Fibroblast of mammary gland (primary cell): ENCODE measurements at places on chromosomes 7 and 10.

GRCh38 chr10:1575481-1576244 lies 161.7 kb downstream of the ADARB2 start:
- no peak for DNase-seq

DNA sequence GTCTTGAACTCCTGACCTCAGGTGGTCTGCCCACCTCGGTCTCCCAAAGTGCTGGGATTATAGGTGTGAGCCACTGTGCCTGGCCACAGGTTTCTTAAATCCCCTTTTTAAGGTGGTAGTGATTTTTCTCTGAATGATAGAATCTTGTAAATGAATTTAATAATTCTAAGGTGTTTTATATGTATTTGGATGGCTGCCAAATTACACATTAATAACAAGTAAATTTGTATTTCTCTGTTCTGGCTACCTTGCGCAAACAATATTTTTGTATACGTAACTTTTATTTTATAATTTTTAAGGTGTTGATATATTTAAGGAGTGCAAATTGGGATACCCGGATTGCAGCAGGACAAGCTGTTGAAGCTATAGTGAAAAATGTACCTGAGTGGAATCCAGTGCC lies 16.1 kb downstream of the BTAF1 start:
- no peak for DNase-seq

DNA sequence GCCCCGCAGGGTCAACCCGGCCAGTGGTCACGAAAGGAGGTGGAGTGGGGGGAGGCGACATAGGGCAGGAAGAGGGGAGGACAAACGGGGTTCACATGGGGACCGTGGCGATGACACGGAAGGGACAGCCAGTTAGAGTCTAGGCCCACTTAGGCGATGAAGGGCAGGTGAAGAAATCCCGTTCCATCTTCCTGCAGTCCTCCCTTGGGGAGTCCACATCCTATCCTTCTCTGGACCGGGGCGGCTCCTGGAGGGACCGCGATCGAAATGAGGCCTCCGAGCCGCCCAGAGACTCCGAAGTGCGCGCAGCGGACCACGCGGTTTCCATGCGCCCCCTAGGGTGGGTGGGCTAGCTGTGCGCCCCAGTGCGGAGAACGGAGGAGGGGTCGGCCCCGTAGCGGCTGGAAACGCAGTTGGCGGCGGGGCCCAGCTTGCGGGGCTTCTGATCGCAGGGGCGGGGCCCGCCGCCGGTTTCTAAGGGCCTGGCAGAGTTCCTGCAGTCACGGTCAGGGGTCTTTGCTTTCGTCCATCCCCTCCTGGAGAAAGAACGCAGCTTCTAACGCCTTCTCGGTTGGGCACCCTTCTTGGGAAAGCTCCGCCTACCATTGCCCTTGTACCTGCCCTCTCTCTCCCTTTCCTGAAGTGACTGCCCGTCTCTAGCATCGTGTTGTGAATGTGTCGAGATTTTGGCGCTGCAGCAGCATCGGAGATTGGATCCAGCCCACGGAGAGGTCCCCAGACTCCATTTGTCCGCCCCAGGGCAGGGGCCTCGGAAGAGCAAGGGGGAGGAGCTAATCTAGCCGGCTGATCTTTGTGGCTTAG lies 17.9 kb upstream of the TMEM225B start:
- DNase-seq, result peak; percentile 33

GRCh38 chr7:29940199-29940598 lies 49.4 kb downstream of the SCRN1 start:
- peak; percentile 52 for DNase-seq

GRCh38 chr7:23687011-23687410 lies 7.0 kb downstream of the FAM221A start:
- no peak for DNase-seq

- DNase-seq, result no peak
Measured at GRCh38 chr10:1734288-1734687, 3.0 kb downstream of the ADARB2 start.

DNA sequence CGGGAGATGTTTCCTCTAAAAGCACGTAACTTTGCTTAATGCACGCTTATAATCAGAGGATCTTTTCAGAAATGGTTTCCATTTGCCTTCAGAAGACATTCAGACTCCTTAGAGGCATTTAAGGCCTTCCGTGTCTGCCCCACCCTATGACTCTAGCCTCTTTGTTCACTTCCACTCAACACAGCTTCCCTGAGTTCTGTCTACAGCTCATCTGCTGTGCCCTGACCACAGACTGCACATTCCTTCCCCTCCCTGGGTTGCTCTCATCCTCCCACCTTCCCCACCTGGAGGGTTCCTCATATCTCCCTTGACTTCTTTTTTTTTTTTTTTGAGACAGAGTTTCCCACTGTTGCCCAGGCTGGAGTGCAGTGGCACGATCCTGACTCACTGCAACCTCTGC lies 16.6 kb downstream of the FBH1 start:
- DNase-seq, result no peak

DNA sequence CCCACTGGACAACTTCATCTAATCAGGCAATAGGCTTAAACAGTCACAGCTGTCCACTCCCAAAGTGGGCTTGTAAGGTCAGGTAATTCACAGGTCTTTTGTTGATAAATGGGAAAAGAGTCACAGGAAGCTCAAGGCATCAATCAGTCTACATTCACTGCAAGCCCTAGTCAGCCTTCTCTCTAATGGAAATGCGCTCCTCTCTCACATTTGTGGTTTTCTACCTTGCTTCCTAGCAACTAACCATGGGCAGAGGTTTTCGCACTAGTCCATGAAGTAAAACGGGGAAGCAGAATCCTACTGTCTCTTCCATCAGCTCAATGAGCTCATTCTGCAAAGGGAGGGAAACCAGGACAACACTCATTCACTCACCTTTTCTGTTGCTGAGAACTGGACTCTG lies 53.5 kb upstream of the APBB1IP start:
- no peak for DNase-seq

DNA sequence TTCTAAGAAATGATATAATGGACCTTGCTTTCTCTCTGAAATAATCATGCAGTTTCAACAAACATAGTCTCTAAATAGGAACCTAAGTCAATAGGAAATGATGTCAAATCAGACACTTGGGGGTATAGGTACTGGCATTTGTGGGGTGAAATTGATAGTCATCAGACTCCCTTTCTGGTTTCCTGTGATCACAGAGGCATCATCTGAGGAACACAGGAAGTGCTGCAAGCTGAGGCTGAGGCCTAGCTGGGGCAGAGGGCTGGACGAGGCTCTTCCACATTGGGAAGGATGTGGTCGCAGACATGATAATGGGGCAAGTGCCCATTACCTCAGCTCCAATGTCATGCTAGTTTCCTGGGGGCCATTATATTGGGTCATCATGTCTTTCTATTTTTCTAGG lies 33.5 kb upstream of the TARP start:
- no peak for DNase-seq

DNA sequence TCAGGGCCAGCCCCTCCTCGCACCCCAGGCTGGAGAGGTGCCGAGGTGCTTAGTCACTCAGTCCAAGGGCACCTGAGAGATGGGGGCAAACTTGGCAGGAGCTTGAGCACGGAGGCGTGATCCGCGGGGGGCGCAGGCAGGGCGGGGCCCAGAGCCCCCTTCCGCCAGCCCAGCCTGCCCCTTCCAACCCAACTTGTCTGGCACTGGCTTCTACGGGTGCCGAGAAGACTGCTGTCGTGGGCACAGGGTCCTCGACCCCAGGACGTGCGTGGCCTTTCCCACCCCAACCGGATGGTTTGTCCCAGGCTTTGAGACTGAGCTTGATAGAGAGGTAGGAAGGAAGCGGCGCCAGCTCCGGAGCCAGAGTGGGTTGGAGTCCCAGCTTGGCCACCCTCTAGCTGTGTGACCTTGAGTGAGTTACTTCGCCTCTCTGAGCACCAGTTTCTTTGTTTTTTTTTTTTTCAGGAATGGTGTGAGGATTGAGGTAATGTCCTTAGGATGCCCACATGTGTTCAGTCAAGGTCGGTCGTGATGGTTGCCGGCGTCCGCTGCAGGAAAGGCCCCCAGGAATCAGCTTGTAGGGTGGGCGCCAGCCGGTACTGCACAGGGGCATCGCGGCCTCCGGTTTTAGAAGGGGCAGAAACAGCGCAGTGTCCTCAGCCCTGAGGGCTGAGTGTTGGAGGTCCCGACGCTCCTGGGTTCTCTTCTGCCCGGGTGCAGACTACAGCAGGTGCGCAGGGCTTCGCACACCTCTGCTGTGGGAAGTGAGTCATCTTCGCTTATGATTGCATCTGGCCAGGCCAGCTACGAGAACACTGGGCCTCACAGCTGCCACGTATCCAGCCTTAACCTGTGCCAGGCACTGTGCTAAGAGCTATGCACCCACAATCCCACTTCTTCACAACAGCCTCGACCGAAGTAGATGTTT lies 28.6 kb upstream of the VAX1 start:
- no peak for DNase-seq

DNA sequence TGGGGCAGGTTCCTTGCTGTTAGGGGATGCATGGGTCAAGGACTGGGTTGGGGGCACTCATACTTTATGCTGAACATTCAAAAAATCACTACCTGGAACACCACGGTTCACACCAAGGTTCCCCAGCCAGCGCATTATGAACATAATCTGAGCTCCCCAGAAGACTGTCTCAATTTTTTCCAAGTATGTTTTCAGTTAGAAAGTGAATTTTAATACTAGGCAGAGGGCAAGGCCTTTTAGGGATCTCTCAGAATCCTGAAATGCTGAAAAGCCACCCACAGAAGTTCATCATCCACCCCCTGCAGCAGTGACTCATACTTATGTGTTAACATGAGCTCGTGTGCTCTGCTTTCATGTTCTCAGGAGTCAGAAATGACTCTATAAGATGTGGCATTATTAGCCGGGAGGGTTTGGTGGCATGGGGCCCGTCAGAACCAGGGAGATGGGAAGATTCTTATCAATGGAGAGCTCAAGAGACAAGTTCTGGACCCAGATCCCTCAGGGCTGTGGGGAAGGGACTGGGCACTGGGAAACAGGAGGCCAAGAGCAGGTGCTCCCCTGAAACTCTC lies 185.2 kb upstream of the ITGB1 start:
- peak; percentile 92 for DNase-seq

DNA sequence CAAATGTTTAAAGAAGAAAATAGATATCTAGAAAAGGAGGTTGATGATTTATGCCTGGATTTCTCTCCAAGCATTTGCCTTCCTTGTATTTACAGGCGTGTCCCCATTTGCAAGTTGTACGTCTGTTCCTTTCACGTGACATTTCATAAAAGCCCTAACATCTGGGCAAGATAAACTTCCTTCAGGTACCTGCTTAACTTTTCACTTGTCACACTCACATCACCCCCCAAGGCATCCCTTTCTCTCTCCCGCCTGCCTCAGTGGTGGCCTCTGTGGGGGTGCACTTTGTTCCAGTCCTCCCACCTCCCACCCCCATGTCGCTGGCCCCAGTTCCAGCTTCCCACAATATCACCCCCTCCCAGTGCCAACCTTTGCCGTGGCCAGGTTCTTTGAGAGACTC lies 6.7 kb downstream of the TWIST1 start:
- peak; percentile 49 for DNase-seq

- DNase-seq, result no peak
Measured at GRCh38 chr7:30436518-30436917, 42.1 kb downstream of the NOD1 start.

DNA sequence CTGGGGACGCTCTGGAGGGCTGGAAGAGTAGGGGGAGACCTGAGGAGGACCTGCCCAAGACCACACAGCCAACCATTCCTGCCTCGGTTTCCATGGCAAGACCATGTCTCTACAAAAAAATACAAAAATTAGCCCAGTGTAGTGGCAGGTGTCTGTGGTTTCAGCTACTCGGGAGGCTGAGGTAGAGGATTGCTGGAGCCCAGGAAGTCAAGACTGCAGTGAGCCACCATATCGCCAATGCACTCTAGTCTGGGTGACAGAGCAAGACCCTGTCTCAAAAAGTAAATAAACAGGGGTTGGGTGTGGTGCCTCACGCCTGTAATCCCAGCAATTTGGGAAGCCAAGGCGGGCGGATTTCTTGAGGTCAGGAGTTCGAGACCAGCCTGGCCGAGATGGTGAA lies 48.7 kb downstream of the CLIP2 start:
- no peak for DNase-seq

DNA sequence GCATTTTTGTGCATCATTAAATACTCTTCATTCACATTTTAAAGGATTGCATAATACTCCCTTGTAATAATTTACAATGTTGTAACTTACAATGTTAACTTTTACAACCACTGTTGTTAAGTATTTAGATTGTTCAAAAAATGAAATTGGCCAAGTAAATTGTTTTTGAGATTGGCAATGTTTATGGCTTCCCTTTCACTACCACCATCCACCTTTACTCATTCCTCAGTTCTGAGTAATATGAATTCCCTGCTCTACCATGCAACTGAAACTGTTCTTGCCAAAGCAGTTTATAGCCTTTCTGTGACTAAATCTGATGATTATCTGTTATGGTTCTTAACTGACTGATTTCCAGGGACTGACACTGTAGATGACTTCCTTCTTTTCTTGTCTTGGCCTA lies 80.5 kb upstream of the TMEM106B start:
- DNase-seq, result no peak

GRCh38 chr7:49772916-49773217 lies 571 bp upstream of the VWC2 start:
- no peak for DNase-seq

GRCh38 chr10:57964351-57964750 lies 303.3 kb downstream of the IPMK start:
- peak; percentile 19 for DNase-seq

DNA sequence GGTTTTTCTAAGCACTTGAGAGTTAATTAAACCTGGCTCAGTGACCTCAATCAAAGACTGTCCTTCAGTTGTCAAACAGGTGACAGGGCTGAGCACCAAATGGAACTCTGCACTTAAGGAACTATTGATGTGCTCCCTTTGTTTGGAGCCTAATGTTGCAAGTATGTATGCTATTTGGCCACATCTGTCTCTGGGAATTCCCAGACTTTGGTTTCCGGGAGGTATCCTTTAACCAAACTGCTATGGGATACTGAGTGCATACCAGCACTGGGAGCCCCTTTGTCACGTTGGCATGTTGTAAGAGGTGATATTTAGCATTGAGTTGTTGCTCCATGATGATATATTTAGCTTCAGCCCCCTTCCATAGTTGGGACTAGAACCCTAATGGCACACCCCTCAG lies 25.2 kb downstream of the ASZ1 start:
- DNase-seq, result no peak
